Activated T-cell treated with anti-CD3 and anti-CD28 coated beads for 48 hours (primary cell): ENCODE measurements at places on chromosomes 1 and 21.

DNA sequence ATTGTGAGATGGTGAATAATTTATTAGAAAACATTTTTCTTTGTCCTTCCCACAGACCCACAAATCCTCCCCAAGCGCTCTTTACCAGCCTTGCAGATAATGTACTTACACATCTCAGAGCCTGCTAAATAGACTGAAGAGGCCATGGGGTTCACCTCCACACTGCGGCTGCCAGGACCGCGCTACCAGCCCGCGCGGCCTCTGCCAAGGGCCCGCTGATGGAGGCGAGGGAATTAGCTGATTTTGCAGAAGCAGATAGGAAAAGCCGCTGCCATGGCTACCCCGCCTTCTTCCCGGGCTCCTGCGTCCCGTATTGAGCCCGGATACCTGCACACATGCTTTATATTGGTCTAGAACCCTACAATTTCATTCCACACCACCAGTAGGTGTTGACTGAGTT, 248.0 kb upstream of the FOXD3 start:
- no peak for DNase-seq

- DNase-seq: no peak
Observed at GRCh38 chr1:74650561-74650960, 23.0 kb downstream of the ERICH3 start.

DNA sequence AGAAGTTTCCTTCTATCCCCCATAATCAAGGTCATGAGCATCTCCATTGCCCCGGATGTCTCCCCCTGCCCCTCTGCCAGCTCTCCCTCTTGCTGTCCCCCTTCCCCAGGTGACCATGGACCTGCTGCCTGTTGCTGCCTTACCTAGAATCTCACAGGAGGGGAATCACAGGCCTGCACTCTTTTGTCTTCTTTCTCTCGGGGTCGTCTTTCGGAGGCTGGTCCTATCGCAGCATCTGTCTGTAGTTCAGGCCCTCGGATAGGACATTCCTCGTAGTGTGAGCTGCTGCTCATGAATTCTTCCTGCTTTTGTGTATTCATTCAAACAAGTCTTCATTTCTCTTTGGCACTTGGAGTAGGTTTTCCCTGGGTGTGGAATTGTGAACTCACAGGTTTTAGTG, 39.9 kb upstream of the ACTRT2 start:
- DNase-seq: no peak

- DNase-seq: no peak
Observed at GRCh38 chr1:184975208-184975870, 1.0 kb upstream of the NIBAN1 start.

GRCh38 chr1:115596080-115596780, 45.5 kb upstream of the VANGL1 start:
- no peak for DNase-seq

DNA sequence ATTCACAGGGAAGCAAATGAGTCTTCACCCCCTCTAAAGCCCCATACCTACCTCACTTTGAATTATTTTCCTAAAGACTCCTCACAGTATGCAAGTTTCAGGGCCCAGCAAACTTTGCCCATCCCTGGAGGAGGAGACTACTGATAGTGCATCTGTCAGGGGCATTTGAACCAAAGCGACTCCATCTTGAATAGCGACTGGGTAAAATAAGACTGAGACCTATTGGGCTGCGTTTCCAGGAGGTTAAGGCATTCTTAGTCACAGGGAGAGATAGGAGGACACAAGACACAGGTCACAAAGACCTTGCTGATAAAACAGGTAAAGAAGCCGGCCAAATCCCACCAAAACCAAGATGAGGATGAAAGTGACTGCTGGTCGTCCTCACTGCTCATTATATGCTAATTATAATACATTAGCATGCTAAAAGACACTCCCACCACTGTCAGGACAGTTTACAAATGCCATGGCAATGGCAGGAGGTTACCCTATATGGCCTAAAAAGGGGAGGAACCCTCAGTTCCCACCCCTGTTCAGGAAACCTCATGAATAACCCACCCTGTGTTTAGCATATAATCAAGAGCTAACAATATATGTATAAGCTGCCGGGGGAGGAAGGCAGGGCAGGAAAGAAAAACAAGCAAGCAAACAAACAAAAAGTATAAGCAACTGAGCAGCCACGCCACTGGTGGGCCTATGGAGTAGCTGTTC, 3.3 kb upstream of the PKNOX1 start:
- no peak for DNase-seq

DNA sequence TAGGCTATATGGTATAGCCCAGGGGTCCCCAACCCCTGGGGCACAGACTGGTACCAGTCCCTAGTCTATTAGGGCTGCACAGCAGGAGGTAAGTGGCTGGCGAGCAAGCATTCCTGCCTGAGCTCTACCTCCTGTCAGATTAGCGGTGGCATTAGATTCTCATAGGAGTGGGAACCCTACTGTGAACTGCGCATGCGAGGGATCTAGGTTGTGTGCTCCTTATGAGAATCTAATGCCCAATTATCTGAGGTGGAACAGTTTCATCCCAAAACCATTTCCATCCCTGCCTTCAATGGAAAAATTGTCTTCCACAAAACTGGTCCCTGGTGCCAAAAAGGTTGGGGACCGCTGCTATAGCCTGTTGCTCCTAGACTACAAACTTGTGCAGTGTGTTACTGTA, 22.8 kb upstream of the ZBTB8A start:
- no peak for DNase-seq
